ENCODE measurements at places on chromosomes 1 and 21.

DNA sequence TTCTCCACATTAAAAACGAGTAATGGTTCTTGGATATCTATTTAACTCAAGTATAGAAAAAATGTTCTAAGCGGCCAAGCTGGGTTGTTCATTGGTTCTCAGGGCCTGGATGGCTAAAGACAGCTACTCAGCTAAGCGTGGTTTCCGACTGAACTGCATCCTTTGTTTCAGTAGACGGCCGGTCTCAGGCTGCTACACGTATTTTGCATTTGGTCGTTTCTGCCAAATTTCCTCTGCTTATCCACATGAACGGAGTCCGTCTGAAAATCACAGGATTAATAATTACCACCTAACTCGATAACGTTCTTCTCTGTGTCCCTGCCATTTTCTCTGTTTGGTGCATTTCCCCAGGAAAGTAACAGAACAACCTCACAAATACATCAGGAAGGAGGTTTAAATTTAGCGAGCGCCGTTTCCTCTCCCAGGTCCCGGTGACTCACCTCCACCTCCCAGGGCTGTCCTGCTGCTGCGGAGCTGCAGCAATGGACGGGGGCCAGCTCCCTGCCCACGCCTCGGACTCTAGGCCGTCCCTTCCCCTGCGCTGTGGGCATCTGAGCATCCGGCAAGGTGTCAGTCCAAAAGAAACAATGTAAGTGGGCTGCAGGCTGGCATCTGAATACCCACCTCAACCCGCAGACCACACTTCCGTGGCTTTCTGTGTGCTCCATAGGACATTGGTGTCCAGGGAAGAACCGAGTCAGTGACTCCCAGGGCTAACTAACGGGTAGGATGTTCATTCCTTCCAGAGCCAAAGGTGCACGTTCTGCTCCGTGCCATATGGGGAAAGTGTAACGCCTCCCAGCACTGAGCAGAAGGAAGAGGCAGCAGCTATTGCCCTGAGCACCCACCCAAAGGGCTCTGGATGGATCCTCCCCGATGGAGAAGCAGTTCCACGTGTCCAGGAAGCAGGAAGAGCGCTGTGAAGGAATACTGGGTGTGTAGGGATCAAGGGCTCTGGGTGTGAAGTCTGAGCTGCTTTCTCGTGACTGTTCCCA, 4.1 kb upstream of the GABRD start:
- no peak for DNase-seq

- DNase-seq, result no peak
Measured at GRCh38 chr21:35441868-35442582, 392.9 kb upstream of the RUNX1 start.

DNA sequence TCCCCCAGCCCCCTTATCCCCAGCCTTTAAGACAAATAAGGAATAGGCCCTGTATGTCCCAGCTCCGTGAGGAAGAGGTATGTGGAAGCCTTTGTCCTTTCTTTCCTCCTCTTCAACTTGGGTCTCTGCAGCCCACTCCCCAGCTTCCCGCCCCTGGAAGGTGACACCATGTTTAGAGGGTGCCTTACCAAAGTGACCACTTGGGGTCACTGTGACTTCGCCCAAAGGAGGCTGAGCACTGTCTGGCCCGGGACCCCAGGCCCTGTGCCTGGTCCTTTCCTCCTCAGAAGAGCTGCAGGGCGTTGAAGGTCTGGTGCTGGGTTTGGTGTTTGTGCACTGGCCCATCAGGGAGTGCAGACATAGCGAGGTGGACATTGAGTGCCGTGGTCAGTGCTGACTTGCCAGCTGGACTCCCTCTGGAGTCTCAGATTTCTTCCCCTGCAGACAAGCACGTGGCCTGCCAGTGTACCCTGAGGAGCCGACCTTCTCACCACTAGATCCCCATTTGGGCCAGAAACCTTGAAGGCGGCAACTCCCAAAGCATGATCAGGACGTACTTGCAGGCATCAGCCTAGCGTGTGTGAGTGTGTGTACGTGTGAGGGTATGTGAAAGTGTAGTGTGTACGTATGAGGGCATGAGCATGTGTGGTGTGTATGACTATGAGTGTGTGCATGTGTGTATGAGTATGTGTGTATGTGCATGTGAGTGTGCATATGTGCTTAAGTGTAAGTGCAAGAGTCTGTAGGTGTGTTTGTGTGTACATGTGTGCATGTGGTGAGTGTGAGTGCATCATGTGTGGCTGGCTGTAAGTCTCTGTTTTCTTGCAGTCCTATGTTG, 181.4 kb upstream of the KIAA0040 start:
- no peak for DNase-seq

GRCh38 chr1:212515329-212515760, 82.6 kb downstream of the NENF start:
- DNase-seq, result no peak

GRCh38 chr1:78958711-78959110, 47.8 kb downstream of the ADGRL4 start:
- no peak for DNase-seq

- no peak for DNase-seq
Measured at GRCh38 chr21:37606549-37606948, 240.0 kb downstream of the DYRK1A start.

DNA sequence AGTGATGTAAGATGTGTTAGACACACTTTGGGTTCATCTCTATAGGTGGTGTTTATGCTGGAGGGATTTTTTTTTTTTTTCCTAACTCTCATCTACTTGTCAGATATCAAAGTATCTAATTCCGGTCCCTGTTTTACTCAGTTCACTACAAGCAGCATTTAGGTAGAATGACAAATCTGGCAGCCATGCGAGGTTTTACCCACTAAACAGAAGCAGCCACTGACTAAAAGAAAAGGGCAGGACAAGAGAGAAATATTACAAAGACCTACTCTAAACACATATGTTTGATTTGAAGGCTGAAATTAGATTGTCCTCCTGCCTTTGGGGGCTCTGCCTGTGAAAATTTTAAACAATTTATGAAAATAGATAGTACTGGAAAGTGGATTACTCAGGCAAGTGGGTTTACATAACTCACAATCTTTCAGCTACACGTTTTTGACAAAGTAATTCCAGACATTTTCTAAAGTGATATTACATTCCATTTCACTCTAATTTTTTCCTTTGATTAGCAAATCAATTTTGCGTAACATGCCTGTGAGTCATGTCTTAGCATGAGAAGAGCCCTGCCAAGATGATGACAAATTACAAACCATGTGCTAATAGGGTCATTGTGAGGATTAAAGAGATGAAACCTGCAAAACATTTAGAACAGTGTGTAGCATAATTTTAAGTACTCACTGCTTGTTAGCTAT, 172.6 kb downstream of the PLA2G4A start:
- no peak for DNase-seq

All from stimulated activated CD8-positive, alpha-beta memory T cell treated with anti-CD3 and anti-CD28 coated beads, Interleukin-15, amount 100 ng/mL, for 48 hours (primary cell).